ENCODE measurements at places on chromosomes 6 and 20. TPM values are rescaled to one million over a fixed set of nuclear protein-coding genes. Genes with fewer than 3 reads are reported as not detected.

- no peak for DNase-seq
Measured at GRCh38 chr20:46999801-47000465, 105.3 kb downstream of the EYA2 start.

DNA sequence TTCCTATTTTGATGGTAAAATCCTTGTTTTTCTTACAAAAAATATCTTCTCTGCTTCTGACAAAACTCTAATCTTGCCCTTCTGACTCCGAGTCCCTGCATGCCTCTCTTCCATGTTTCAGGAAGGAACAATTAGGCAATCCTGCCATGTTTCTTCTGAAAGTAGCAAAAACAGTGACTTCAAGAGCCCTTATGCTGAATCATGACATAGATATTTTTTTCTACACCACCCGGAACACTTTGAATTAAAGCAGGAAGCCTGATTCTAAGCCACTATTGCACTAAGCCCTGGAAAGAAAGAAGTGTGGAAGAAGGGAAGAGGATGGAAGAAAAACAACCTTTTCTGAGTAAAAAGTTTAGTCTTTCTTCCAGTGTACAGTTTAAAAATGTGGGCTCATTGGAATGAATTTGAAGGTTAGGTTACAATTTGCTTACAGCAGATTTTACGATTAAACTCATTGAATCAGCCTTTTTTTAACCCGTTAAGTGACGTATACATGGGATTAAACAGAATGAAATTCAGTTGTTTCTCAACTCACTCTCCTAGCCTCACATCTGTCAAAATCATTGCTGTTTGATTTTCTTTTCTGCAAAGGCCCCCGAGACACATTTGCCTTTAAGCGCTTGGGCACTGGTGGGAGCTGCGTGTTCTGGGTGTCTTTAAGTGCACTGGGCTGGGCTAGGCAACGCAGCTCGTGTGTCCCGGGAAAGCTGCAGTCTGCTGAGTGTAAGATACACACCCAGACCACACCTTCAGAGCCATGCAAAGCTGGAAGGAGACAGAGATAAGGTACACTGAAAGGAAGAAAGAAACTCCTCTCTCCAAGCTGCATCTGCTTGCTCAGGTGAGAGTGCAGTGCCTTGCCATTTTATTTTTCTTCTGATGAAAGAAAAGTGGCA, 159.4 kb upstream of the CITED2 start:
- DNase-seq = no peak

- no peak for DNase-seq
Measured at GRCh38 chr6:108872141-108872557, 23.9 kb downstream of the ARMC2 start.

DNA sequence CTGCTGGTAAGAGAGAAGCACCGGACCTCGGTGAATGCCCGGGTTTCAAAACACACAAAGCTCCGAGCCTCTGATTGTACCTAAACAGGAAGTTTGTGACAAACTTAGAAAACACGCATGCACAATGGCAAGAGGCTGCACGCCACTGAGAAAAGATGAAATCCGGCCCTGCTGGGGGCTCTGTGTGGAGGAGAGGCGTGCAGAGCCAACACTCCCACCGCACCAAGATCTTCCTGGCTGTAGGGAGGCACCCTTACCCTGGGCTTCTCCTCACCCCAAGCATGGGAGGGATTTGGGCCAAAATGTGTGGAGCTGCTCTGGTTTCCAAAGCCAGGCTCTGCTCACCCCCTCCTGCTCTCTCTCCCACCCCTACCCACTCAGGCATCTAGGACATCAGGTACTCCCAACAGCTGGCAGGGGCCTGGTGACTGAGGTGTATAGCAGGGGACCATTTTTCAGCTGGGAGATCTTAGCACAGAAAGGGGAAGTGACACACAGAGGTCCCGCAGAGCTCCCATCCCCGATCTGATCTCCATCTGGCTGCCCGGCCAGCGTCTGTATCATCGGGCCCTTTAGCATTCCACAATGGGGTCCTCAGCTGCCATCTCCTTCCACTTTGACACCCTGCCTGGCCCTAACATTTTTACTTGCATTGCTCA, 84.2 kb downstream of the TRERF1 start:
- DNase-seq = no peak

The BMP2 gene
- total RNA-seq = 0.68 TPM

The TMEM30A gene
- 127 TPM for total RNA-seq

The UBE2V1 gene
- total RNA-seq = 102 TPM

The PPP1R3D gene
- 6.3 TPM for total RNA-seq

The DUSP15 gene
- 2.1 TPM for total RNA-seq

The ANGPT4 gene
- total RNA-seq = not detected

All from osteocyte (in vitro differentiated cells).